RWPE1 (cell line): ENCODE measurements at places on chromosomes 2 and 18.

GRCh38 chr18:25239581-25240419 lies 112.2 kb downstream of the ZNF521 start:
- no peak for DNase-seq

- DNase-seq = no peak
Measured at GRCh38 chr2:47651296-47651695, 131.6 kb upstream of the MSH6 start.

- no peak for DNase-seq
Measured at GRCh38 chr2:19722531-19722971, 179.2 kb downstream of the TTC32 start.

DNA sequence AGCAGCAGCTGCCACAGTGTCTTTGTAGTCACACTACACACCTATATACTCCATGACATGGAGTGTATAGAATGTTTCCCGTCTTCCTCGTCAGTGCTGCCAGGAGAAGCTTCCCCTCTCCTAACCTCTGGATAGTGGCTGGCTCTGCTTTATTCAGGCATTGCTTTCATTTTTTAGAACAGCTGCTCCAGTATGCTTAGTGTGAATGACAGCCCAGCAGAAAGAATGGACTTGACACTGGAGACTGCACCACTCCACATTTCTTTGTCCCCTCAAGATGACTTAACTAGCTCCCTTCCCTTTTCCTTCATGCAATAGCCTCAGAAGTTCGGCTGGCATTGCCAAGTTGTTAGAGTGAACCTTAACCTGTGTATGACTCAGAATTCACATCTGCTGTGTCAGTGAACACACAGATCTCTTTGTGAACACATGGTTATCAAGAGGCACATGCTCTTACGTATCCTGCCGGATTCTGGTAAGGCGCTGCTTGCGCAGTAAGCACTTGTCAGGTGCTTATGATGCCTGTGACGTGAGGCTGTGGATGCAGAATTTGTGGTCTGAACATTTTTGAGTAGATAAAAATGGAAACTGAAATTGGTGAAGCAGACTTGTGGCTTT lies 73.9 kb downstream of the NEDD4L start:
- peak; percentile 47 for DNase-seq

- no peak for DNase-seq
Measured at GRCh38 chr2:219998107-219998506, 370.7 kb downstream of the SLC4A3 start.

DNA sequence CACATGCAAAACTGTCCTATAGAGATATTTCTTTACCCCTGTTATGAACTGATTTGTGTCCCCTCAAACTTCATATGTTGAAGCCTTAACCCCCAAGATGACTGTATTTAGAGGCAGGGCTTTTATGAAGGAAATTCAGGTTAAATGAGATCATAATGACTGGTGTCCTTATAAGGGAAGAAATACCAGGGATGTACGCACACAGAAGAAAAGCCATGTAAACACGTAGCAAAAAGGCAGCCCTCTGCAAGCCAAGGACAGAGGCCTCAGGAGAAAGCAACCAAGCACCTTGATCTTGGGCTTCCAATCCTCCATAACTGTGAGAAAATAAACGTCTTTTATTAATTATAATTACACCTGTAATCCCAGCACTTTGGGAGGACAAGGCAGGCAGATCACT lies 101.3 kb upstream of the NDUFV2 start:
- no peak for DNase-seq

DNA sequence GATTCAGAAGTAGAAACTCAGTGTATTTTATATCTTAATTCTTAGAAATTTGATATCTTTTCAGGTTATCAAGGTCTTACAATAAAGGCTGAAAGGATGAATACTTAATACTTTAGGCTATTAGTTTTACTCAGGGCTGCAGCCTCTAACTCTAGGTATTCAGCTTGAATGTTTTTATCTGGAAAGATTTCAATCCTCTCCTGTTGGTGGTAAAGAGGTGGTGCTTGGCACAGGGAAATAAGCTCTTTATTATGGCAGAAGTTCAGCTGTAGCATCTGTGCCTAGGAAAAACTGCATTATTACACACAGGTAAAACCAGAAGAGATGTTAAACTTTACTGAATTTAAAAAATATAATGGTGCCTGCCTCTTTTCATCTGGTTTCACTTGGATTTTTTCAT lies 11.1 kb downstream of the ACVR2A start:
- no peak for DNase-seq

- DNase-seq = peak; percentile 74
Measured at GRCh38 chr2:237695201-237695780, 67.9 kb downstream of the LRRFIP1 start.

- DNase-seq = no peak
Measured at GRCh38 chr2:66445925-66446871, 11.3 kb downstream of the MEIS1 start.

GRCh38 chr18:21955757-21956652 lies 213.4 kb upstream of the GATA6 start:
- DNase-seq = peak; percentile 66

DNA sequence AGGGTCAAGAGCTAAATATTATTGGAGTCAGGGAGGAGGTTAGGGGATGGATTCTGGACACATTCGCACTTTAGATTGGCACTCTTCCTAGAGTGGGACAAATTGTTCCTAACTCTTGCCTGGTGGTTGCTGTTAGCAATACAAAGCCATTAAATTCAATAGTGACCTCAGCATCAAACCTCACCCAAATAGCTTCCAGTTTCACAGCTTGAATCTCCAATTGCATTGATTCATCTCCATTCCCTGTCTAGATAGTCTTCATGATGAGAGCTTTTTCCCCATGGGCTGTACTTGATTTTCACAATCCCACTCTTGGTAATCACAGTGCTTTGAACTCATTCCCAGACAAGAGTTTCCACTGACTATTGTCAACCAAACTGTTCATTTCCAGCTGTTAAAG lies 585.9 kb upstream of the SYT4 start:
- DNase-seq = no peak

- no peak for DNase-seq
Measured at GRCh38 chr2:195535911-195536522, 121.0 kb upstream of the SLC39A10 start.

- peak; percentile 53 for DNase-seq
Measured at GRCh38 chr2:100818003-100818605, 1.8 kb upstream of the NPAS2 start.

DNA sequence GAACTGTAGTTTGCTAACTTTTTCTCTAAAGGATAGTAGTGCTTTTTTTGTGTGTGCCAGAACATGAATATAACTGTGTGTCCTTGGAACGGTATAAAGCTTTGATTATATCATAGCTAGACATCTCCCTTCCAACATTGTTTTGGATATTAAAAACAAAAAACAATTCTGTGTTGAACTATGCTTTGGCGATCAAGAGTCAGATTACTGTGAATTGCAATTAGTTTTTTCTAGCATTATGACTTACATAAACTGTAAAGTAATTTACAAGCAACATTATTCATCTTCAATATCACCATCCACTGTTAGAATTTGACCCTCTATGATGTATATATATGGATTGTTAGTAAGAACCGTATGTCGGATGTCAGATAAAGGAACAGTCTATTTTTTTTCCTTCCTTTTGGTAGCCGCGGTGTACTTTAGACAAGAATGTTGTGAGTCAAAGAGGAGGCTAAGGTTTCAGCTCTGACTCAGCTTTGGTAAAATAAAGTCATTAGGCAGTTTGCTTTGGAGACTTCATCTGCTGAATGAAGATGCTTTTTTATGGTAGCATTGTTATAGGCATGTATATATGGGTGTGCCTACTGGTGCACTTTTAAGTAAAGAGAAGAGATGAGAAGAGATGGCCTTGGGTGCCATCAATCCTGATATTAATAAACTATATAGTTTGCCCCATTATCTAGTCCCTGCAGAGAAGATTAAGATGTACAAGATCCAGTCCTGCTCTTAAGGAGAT lies 76.4 kb downstream of the LTBP1 start:
- peak; percentile 66 for DNase-seq

DNA sequence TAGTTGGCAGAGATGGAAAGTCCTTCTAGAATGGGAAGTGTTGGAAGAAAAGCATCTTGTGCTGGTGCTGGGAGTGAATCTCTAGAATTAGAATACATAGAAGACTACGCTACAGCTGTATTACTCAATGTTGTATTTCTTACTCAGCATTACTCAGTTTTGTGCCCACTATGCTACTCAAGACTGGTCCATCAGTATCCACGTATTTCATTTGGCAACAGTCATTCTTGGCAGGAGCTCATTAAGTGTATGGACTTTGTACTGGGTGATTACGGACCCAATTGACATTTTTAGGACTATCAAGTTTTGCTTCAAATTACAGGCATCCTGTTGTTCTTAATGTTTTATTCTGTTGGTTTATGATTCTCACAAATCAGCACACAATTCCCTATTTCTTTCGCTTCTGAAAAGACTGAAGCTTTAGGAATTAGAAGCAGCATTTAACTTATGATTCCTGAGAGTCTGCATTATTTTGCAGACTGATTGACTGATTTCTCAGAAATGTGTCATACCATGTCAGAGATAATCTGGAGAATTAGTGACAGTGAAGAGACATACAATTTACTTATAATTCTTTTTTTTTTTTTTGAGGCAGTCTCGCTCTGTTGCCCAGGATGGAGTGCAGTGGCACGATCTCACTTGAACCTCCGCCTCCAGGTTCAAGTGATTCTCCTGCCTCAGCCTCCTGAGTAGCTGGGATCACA lies 136.9 kb downstream of the MYO3B start:
- no peak for DNase-seq

DNA sequence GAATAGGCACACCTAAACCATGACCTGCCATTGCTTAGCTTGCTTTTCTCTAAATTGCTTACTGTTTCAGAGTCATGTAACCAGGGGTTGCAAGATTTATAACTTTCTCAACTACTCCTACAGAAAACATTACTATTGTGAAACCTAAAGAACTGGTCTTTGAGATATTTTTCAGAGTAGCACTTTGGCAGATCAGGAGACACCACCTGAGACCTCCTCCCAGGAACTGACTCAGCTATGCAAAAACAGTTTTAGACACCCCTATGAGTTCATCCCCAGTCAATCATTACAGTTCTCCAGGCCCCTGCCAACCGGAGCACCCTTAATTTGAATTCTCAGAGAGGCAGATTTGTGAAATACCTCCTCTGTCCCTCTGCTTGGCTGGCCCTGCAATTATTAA lies 80.3 kb downstream of the MBOAT2 start:
- no peak for DNase-seq

DNA sequence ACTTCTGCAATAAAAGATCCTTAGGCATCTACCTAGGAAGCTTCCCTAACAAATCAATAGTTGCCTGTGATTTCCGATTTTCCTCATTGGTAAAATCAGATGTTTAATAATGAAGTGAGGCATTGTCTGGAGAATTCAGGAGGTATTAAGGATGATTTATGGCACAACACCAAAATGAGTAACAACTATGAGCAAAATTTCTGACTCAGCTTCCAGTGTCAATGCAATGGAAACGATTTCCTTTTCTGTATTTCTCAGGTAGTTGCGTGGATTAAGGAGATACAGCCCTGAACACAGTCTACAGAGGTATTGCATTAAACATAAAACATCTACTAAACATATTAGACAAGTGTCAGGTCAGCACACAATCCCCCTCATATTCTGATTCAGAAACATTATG lies 99.5 kb downstream of the EPB41L3 start:
- no peak for DNase-seq

DNA sequence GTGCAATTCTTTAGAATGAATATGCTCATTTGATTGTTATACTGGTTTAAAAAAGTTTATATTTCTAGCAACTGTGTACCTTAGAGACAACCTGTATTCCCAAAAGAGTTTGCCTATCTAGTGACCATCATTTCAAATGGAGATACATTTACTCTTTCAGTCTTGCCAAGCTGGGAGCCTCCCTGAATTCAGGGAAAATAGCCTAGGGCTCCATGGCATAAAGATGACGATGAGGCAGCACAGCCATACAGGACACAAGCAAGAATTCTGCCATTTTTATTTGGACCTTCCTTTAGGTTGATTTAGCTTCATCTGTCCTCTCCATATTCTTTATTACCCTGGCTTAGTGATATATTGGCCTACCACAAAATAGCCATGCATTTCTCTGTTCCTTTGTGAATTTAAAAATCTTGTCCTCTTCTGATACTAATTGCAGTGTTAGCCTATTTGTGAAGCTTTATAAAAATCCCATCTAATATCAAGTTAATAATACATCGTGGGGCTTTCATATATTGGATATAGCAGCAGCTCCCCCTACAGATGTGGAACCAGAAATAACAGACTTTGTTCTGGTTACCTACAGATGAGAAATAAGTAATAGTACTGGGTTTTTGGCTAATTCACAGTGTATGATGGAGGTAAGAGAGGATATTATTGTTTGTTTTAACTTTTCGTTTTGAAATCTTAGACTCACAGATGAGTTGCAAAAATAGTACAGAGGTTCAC lies 1661.9 kb upstream of the PIK3C3 start:
- DNase-seq = no peak

DNA sequence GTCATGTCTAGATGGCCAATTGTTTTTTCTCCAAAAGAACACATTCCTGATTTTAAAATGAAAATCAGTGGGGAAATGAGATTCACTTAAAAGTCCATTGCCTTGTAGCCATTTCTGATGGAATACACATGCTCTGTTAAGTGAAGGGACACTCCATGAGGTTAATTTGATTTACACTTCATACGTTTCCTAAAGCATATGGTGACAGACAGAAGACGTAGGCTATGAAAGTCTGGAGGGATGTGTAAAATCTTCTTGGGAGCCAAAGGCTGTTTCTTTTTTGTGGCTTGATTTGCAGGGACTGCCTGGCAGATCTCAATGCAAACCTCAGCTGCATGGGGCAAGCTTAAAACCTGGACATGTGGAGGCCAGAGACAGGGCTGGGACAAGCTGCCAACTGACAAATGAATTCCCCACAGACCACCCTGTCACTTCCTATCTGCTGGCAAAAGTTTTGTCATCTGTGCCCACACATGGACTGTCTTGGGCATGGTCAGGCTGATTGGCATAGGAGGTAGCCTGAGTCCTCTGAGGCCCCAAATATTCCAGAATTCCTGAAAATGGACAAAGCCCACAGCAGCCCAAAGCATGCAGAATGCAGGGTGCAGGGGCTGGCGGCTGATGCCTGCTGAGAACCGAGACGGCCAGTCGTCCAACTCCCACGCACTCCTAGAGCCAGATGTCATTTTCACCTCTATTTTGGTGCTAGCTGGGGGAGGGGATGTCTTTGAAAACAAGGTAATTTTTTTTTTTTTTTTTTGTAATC lies 73.9 kb downstream of the SDC1 start:
- DNase-seq = no peak

DNA sequence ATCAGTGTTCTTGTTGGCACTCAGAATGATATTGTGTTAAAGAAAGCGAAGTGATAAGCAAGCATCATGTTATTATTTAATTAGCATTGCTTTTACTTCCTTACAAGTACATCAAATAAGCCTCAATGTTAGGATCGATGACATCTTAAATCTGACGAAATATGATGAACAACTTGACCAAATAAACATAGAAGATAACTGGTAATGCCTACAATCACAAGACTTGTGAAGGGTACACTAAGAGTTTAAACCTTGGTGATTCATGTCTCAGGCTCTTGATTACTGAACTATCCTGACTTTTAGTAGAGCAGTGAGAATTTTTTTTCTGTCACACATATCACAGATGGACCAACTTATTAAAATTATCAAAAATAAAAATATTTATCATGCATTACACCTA lies 500.8 kb upstream of the ZEB2 start:
- no peak for DNase-seq

GRCh38 chr18:23258566-23259469 lies 123.5 kb downstream of the CABLES1 start:
- no peak for DNase-seq
